ENCODE measurements at places on chromosomes 2 and 18.

GRCh38 chr2:59892398-59892797 is 661.1 kb downstream of the BCL11A start:
- DNase-seq: no peak

GRCh38 chr2:70083344-70084156 is 3.7 kb upstream of the PCBP1 start:
- DNase-seq: no peak

GRCh38 chr18:11004294-11004693 is 145.1 kb downstream of the PIEZO2 start:
- no peak for DNase-seq

GRCh38 chr2:238513346-238513745 is 86.6 kb downstream of the ASB1 start:
- no peak for DNase-seq

GRCh38 chr18:44792456-44793061 is 111.9 kb downstream of the SETBP1 start:
- no peak for DNase-seq

GRCh38 chr2:55062754-55063153 is 12.5 kb upstream of the RTN4 start:
- DNase-seq: no peak

GRCh38 chr18:55073116-55073515 is 113.9 kb upstream of the CCDC68 start:
- DNase-seq: no peak

DNA sequence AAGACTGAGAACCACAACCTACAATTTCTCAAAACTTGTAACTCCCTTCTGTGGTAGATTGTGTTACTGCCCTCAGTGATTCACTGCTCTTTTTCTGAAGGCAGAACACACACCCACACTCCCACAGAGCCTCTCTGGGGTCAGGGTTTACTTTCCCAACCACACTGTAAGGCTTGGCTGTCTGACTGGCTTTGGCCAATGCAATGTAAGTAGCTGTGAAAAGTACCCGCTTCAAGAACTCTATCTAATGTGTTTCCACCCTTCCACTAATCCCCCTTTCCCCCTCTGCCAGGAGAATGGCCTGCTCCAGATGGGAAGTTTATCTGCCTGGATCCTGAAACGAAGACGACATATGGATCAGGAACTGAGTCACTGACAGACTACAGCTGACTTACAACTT is 222.7 kb downstream of the CDH2 start:
- no peak for DNase-seq

GRCh38 chr2:185522472-185522871 is 216.1 kb upstream of the FSIP2 start:
- no peak for DNase-seq

GRCh38 chr2:62661263-62661635 is 44.3 kb upstream of the EHBP1 start:
- DNase-seq: no peak

GRCh38 chr18:13379930-13380690 is 161.6 kb downstream of the LDLRAD4 start:
- no peak for DNase-seq

- no peak for DNase-seq
Measured at GRCh38 chr18:34299828-34300227, 75.1 kb upstream of the NOL4 start.

- DNase-seq: no peak
Measured at GRCh38 chr18:22528291-22528690, 110.6 kb upstream of the CTAGE1 start.

- DNase-seq: no peak
Measured at GRCh38 chr2:57204364-57204763, 842.2 kb upstream of the VRK2 start.

GRCh38 chr2:72415781-72416475 is 268.3 kb upstream of the CYP26B1 start:
- no peak for DNase-seq

DNA sequence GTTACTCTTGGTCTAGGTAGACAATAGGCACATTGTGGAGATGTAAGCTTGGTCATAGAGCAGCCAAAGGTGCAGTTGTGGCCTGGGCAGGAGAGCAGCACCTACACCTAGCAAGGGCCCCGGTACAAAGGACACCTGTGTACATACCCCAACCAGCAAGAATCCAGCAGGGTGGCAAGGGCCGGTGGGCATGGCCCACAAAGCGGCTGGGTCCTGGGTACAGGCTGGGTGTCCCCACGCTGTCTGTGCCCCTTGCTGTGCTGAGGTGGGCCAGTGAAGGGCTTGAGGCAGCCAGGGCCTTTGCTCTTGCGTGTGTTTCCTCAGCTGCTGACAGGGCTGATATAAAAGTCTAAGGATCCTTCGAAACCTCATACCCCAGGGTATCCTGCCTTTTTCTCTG is 501.8 kb downstream of the EIPR1 start:
- no peak for DNase-seq

- no peak for DNase-seq
Measured at GRCh38 chr2:42233976-42234441, 64.9 kb downstream of the EML4 start.

GRCh38 chr2:7034303-7034702 is 117.1 kb downstream of the RNF144A start:
- no peak for DNase-seq

DNA sequence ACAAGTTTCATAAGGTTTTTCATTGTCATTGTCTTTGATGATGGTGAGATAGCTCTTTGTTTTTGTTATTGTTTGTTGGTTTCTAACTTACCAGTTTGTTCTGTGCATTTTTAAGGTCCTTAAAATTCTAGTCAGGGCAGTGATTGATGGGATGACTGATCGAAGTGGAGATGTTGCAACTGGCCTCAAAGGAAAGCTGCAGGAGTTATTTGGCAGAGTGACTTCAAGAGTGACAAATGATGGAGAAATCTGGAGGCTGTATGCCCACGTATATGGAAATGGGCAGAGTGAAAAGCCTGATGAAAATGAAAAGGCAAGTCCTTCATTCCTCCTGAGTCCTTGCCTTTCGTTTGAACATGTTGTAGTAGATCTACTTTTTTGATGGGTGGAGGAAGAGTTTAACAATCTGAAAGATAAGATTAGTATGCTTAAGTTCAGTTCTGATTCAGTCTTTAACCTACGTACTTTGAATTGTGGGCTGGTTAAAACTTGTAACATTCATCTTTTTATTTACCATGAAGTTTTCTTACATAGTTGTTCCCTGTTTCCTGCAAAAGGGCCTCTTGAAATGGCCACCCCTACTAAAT is 135.8 kb upstream of the LTBP1 start:
- DNase-seq: no peak

GRCh38 chr2:55103046-55103445 is 52.8 kb upstream of the RTN4 start:
- DNase-seq: no peak

- peak; percentile 58 for DNase-seq
Measured at GRCh38 chr18:11146238-11146946, 3.0 kb downstream of the PIEZO2 start.

DNA sequence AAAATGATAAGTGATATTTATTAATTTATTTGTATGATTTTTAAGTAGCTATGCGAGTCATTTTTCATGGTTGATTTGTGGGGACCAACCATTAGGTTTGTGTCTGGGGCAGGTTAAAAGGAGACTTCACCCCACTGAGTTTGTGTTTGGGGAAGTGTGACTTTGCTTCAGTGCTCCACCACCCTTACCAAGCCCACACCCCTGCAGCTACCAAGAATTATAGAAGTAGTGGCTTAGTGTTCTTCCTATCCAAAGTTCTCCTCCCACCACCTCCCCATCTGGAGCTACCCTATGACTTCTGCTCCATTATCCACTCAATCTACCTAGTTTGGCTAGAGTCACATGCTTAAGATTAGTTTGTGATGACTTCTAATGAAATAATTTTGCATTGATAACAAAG is 182.1 kb upstream of the ZEB2 start:
- no peak for DNase-seq

DNA sequence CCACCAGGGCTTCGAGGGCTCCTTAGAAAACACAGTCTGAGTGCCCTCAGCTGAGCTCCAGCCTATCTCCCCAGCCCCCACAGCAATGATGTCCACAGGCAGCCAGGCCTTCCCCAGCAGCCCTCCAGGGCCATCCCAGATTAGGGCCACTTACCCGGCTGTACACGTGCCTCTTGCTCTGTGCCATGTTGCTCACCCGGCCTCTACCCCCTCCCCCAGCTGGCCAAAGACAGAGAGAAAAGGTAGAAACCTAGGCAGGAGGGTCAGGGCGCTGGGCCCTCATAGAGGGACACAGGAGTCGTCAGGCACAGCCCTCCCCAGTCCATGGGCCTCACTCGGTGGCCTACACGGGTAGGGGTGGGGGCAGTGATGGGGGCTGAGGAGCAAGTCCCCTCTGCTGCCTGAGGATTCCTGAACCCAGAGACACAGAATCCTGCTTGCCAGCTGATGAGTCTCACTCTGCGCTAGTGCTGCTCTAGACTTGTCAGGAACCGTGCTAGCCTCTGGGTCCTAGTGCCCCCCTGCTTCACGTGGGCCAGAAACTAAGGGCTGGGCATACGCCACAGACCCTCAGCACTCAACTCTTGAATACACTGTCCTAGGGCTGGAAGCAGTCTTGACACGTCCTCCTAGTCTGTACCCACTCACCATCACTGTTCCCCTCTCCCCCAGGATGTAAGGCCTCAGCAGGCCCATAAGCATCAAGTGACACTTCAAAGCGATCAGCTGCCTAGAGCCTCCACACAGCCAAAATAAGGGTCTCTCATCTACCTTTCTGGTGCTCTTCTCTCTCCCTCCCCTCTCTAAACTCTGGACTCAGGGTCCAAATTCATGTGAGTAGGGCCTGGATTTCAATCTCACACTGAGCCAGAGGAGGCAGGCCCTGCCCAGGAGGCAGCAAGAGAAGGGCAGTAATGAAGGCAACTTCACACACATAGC is at the start of gene DCTN1:
Gene DCTN1 (minus strand): TSS at position 461 of the 939 bp plus-strand sequence. CDS start 274 bp downstream, at position 187.
- DNase-seq: peak; percentile 91

DNA sequence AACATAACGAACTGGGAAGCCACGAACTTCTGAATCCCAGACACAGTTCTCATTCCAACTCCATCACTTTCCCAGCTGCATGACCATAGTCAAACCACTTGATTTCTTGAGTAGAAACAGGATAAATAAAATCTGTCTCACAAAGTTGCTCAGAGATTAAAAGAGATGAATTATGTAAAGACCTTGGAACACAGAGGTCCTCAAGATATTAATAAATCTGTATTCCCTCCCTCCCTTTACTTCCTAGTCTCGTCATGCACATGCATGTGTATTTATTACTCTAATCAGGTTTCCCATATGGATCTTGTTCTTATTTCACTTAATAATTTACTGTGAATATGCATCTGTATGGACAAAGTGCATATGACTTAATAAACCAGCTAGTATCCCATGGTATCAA is 21.1 kb upstream of the CSRNP3 start:
- no peak for DNase-seq

GRCh38 chr2:197777823-197778407 is 7.2 kb downstream of the BOLL start:
- peak; percentile 58 for DNase-seq

GRCh38 chr2:161163440-161163839 is 3.2 kb downstream of the TANK start:
- DNase-seq: no peak

DNA sequence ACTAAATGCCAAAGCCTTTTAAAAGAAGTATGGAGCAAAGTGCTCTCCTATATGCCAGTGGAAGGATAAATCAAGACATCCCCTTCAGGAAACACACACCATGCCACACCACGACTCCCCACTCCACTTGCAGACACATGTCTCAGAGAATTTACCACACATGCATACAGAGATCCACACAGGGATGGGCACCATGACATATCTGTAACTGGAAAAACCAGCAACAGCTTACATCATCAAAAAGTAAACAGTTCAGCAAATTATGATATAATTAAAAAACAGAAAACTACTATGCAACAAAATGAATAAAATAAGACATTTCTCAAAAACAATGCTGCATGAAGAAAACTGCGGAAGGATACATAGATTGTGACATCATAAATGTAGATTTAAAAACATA is 29.6 kb downstream of the RBMS1 start:
- no peak for DNase-seq

- no peak for DNase-seq
Measured at GRCh38 chr18:56980151-56980550, 166.7 kb upstream of the BOD1L2 start.

DNA sequence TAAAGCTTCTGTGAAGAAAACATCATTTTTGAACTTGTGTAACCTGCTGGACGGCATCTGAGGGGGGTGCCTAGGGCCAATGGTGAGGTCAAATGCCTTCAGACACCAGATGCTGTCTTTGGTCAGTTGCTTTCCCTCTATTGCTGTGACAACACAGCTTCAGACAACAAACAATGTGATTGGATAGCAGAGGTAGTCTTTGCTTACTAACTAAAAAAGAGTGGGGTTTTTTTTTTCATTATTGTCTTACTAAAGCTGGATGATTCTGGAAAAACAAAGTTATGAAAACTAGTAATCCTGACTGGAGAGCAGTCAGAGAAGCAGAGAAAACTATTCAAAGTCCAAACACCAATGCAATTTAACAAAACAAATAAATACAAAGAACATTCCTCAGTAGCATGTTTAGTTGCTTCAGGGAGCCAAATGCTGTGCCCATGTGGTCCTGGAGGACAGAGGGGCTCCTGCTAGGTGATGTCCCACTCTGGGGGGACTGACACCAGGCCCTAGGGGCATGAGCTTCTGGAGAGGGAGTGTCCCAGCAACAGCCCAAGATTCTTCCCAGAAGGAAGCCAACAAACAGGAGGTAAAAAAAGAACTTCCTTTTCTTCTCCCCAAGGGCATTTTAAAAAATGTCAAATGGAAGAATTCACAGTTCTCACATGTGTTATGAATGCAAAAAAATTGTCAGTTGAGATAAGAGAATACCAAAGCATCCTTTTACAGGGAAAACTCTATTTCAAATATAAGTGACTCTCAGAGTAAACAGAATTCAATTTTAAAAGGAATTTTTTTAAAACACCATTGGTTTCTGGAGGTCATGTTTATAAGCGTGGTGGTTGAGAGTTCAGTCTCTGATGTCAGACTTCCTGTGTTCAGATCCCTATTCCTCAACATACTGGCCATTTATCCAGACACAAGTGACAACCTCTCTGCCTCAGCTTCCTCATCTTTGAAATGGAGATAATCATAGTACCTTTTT is 181.1 kb upstream of the PGAP1 start:
- DNase-seq: no peak

DNA sequence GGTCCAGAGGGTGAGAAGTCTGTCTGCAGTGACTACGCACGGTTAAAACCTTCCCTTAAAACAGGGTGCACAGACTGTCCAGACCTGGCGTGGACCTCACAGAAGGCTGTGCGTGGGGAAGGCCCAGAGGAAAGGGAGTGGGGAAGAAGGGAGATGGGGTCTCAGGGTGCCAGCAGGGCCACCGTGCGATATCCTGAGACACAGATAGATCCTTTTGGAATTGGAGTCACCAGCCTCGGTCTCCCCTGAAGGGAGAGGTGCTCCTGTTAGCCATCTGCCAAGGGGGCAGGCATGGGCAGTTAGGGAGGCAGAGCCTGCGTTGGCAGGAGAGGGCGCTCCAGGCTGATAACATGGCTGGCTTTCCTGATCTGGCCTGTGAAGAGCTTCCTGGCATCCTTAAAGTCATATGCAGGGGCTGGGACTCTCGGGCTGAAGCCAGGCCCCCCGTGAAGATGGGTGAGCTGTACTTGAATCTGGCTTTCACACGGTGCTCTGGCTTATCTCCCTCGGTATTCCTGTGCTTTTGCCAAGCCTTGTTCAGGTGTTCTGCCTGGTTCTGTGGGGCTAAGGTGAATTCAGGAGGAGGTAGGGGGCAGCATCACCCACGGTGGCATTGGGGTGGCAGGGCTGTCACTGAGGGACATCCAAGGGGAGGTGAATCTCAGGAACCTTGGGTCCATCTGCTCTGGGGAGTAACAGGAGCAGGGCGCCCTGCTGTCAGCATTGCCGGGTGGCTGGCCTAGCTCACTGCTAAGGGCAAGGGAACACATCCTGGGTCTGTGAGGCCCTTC is 107.2 kb upstream of the SMAD2 start:
- DNase-seq: no peak

Data from head of caudate nucleus (tissue), 42 donors.